ENCODE measurements at places on chromosomes 1 and 21. TPM values are rescaled to one million over a fixed set of nuclear protein-coding genes. Genes with fewer than 3 reads are reported as not detected.
A peak's percentile ranks its signal among the peaks of the same experiment; 100 is the strongest.

GRCh38 chr1:114671939-114672275 lies 2.1 kb upstream of the DENND2C start:
- DNase-seq, result no peak

- no peak for DNase-seq
Measured at GRCh38 chr21:23960769-23961168, 1646.5 kb downstream of the MRPL39 start.

GRCh38 chr21:38277501-38278131 lies 20.8 kb downstream of the KCNJ15 start:
- DNase-seq, result no peak

The S1PR1 gene
- 219 TPM for total RNA-seq

- DNase-seq, result no peak
Measured at GRCh38 chr1:233916706-233917105, 12.2 kb downstream of the SLC35F3 start.

- no peak for DNase-seq
Measured at GRCh38 chr1:89191314-89191713, 7.4 kb downstream of the GBP4 start.

The KCNJ6 gene
- not detected for total RNA-seq

GRCh38 chr1:234839663-234840062 lies 229.7 kb upstream of the IRF2BP2 start:
- no peak for DNase-seq

DNA sequence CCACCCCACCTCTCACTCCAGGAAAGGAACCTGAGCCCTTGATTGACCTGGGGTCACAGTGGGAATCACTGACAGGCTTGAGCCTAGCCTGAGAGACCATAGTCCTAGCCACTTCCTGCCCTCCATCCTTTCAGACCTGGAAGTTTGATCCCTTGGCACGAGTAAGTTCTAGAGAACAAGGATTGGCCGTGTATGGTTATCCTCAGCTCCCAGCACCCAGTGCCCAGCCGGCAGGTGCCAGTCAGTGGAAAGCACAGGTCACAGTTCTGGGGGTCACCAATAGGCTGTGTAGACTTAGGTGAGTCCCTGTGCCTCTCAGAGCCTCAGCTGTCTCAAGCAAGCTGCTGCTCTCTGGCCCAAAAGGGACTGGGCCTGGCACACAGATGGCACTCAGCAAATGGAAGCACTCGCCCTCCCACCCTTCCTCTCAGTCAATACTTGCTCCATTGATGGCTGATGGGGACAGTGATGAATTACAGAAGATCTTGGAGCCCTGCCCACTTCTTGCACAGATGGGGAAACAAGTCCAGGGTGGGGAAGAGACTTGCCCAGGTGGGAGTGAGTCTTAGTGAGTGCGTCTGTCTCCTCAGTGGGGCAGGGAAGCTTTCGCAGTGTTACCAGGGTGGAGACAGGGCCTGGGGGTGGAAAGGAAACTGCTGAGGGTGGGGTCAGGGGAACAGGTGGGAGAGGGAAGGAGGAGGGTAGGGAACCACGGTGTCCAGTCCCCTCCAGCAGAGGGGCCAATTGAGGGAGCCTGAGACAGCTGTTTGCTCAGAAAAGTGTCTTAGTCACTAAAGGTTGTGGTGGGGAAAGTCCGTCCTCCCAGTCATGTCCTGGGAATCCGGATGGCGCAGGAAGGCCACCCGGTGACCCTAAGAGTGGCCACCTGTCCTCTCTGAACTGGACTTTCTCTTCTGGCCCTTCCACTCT lies 2.6 kb upstream of the KCNQ4 start:
- DNase-seq, result no peak

The HSD3B2 gene
- not detected for total RNA-seq

The WRAP73 gene
- total RNA-seq, result 38.9 TPM

The GBP5 gene
- 231 TPM for total RNA-seq

The ADORA1 gene
- not detected for total RNA-seq

DNA sequence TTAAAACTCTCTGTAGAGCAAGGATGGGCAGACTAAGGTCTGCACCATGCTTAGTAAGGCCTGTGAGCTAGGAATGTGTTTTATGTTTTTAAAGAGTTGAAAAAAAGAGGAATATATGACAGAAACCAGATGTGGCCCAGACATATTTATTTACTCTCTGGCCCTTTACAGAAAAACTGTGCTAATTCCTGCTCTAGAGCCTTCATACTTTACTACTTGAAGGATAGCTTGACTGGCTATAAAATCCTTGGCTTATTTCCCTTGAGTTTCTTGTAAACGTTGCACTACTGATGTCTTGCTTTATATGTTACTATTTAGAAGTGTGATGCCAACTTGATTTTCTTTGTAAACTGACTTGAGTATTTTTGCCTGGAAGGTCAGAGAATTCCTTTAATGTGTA lies 33.5 kb downstream of the CTBS start:
- DNase-seq, result no peak

DNA sequence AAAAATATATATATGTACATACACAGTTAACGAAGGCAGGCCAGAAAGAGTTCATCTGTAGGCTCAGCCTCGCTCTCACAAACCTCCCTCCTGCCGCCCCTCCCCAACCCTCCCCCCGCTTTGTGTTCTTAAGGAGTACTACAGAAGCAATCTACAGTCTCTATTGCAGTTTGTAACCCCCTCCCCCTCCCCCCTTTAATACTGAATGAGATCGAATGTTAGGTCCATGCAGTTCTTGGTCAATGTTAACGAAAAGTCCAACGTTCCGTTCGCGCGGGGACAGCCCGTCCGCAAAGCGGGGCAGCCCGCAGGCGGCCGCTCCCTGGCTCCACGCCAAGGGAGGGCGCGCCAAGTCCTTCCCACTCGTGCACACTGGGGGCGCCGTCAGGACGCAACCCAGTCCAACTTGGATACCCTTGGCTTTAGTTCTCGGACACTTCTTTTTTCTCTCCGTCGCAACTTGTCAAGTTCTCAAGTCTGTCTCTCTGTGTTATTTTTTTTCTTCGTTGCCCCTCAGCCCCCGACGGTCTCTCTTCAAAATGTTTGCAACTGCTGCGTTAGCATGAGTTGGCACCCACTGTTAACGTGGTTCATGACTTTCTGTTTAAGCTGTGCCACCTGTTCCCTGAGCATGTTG lies 2.2 kb downstream of the JUN start:
- peak; percentile 54 for DNase-seq

DNA sequence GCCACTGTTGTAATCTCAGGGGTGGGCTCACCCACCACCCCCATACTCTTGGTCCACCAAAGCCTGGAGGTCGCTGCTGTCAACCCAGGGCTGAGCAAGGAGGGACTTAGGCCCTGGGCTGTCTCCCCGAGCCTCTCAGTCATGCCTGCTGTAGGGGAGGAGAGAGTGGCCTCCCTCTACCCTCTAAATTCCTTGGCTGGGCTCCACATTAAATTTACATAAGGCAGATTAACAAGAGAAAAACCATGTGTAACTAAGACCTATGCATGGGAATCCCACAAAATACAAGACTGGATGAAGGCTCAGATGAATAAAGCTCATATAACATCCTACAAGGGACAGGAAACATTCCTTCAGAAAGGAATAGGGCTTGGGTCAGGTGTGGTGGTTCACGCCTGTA lies 1.8 kb upstream of the PIK3CD start:
- no peak for DNase-seq

DNA sequence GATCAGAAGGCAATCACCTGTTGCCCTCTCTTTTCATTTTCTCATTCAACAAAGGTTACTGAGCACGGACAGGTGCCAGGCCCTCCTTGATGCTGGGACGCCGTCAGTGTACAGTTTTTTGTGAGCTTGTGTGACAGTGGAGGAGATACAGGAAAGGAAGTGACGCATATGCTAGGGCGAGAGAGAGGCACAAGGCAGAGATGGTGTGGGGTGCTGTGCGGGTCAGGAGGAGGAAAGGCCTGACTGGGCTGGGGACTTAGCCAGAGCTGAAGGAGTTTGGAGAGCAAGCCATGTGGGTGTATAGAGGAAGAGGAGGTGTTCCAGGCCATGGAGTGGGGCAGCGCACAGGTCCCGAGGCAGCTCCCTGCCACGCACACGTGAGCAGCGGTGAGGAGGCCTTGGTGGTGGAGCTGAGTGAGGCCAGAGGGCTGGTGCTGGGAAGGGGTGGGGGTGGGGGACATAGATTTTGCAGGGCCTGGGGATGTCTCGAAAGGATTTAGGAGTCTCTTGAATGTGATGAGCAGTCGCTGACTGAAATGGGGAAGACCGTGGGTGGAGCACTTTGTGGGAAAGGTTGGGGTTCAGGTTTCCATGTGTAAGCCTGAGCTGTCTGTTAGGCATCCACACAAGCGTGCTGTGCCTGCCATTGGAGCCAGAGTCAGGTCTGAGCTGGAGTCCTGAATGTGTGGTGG lies 46.0 kb downstream of the TRAPPC10 start:
- peak; percentile 57 for DNase-seq

- DNase-seq, result peak; percentile 90
Measured at GRCh38 chr1:160681066-160681890, 30.3 kb downstream of the CD48 start.
